ENCODE measurements at places on chromosomes 11 and 22.

- no peak for DNase-seq
These were observed 7.4 kb downstream of the ARHGEF17 start for GRCh38 chr11:73315293-73316020.

- no peak for DNase-seq
These were observed 82.2 kb upstream of the GRK3 start for GRCh38 chr22:25482091-25482760.

- DNase-seq: peak; percentile 84
These were observed 23.3 kb upstream of the SERPIND1 start for GRCh38 chr22:20750461-20751184.

- no peak for DNase-seq
These were observed 16.3 kb upstream of the RBM4B start for GRCh38 chr11:66694056-66694410.

Measured in AG08396 (cell line).